ENCODE measurements at places on chromosomes 5 and 9.

DNA sequence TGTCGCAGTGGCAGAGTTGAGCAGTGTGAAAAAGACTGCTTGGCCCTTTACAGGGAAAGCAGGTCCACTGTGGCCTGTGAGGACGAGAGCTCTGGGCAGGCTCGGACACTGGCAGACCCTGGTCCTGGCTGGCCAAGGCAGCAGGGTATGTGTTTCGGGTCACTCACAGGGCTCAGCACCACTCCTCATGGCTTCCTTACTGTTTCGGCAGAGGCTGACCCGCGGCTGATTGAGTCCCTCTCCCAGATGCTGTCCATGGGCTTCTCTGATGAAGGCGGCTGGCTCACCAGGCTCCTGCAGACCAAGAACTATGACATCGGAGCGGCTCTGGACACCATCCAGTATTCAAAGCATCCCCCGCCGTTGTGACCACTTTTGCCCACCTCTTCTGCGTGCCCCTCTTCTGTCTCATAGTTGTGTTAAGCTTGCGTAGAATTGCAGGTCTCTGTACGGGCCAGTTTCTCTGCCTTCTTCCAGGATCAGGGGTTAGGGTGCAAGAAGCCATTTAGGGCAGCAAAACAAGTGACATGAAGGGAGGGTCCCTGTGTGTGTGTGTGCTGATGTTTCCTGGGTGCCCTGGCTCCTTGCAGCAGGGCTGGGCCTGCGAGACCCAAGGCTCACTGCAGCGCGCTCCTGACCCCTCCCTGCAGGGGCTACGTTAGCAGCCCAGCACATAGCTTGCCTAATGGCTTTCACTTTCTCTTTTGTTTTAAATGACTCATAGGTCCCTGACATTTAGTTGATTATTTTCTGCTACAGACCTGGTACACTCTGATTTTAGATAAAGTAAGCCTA, 15.7 kb downstream of the SQSTM1 start:
- peak; percentile 68 for DNase-seq

DNA sequence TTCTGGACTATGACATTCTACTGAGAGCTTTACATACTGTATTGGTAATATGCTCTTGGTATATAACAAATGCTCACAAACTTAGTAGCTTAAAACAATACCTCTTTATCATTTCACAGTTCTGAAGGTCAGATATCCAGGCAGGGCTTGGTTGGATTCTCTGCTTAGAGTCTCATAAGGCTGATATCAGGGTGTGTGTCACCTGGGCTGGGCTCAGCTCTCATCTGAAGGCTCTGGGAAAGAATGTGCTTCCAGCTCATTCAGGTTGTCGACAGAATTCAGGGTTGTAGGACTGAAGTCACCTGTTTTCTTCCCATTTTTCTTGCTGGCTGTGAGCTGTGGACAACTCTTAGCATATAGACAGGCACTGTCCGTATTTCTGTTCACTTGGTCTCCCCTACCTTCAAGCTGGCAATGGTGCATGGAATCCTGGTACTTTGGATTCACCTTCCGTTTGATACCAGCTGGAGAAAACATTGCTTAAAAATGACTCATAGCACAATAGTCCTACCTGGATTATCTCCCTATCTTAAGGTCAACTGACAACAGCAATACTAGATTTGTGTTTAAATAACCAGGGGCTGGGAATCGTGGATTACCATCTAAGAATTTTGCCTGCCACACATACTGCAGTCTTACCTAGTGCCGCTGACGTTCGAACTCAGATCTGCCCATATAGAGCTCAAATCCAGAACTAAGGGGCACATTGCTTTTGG, 69.2 kb downstream of the RCL1 start:
- DNase-seq: no peak

DNA sequence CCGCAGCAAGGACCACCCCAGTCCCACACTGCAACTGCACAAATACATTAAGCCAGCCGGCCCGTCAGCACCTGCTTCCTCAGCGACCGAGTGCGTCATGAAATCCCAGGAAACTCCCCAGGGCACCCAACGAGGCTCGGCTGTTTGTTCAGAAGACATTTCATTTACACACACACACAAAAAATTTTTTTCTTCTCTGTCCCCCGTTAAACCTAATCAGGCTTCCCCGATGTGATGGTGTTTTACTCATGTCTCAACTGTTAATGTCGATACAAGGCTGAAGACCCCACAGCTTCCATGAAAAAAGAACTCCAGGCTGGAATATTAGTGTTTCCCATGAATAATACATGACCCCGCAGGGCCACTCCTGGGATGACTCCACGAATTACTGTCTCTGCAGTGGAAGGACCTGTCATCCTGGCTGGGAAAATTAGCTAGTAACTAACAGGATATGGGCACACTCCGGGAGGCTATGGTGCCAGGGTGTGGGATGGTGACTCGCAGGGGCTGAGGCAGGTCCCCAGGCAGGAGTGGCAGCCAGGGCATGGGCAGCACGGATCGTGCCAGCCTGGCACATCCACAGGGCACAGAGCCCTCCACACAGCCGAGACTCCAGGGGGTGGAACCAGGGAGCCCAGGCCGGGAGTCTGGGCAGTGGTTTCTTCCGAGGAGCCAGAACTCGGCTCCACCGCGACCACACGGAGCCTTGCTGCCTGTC, 102.4 kb downstream of the VAV2 start:
- no peak for DNase-seq

DNA sequence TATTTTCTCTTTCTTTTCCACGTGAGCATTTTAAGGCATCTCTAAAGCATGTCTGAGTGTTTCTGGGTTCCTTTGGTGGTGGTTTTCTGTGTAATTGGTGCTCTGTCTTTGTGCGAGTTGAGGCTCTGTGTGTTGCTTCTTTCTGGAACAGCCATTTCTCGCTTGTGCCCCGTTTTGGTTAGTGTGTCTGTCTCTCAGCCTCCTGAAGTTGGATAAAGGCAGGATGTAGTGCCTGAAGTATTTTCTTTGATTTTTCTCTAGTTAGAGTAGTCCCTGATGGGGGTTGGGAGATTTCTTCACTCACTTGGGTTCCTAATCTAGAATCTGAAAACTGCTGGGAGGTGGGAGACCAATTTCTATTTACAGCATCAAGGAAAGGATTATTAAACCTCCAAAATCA, 129.7 kb upstream of the TMEM161B start:
- no peak for DNase-seq

GRCh38 chr5:138951091-138951985, 76.2 kb upstream of the LRRTM2 start:
- DNase-seq: no peak

- DNase-seq: no peak
Observed at GRCh38 chr5:129135633-129136032, 41.1 kb downstream of the ISOC1 start.

- DNase-seq: no peak
Observed at GRCh38 chr5:176144508-176144907, 93.7 kb upstream of the SIMC1 start.

DNA sequence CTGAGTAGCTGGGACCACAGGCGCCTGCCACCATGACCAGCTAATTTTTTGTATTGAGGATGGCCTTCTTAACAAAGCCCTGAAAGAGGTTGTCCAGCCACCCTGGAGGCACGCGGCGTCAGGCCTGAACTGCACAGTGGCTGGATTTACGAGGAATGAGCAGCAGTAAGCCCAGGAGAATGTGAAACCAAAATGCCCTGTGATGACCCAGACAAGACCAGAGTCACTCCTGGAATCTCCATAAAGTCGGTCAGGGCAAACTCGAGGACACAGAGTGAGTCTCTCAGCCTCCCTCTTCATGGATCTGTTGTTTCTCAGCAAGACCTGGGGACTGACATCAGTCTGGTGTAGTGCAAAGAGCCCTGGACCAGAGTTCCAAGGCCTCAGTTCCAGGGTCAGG, 53.2 kb upstream of the C5orf58 start:
- DNase-seq: no peak

GRCh38 chr9:12860998-12861397, 86.2 kb downstream of the LURAP1L start:
- DNase-seq: no peak
